ENCODE measurements at places on chromosomes 11 and 22. TPM values are rescaled to one million over a fixed set of nuclear protein-coding genes. Genes with fewer than 3 reads are reported as not detected.

The TIGD3 gene
- 0.12 TPM for total RNA-seq

The RTN4R gene
- 0.16 TPM for total RNA-seq

The TSSK2 gene
- not detected for total RNA-seq

The MS4A7 gene
- not detected for total RNA-seq

The SIPA1 gene
- 32.2 TPM for total RNA-seq

The CNIH2 gene
- 0.16 TPM for total RNA-seq

The CRYBB3 gene
- not detected for total RNA-seq

The PATE4 gene
- not detected for total RNA-seq

The GAL gene
- total RNA-seq, result not detected

The HIRA gene
- 22.7 TPM for total RNA-seq

The BRSK2 gene
- total RNA-seq, result not detected

The AMOTL1 gene
- 70.9 TPM for total RNA-seq

The CSF2RB gene
- total RNA-seq, result not detected

The LGR4 gene
- total RNA-seq, result 55.3 TPM

The SCN4B gene
- total RNA-seq, result under 0.01 TPM

The GSTT2B gene
- 3.3 TPM for total RNA-seq

The CCDC82 gene
- total RNA-seq, result 12.9 TPM

The PRG2 gene
- total RNA-seq, result not detected

The FSHB gene
- total RNA-seq, result not detected

The APBB1 gene
- 75.6 TPM for total RNA-seq

The LRRC10B gene
- not detected for total RNA-seq

The CASP5 gene
- not detected for total RNA-seq

The OR51E2 gene
- total RNA-seq, result not detected

The FLRT1 gene
- under 0.01 TPM for total RNA-seq

The ATL3 gene
- total RNA-seq, result 210 TPM

The MS4A10 gene
- total RNA-seq, result not detected

The MPZL3 gene
- 0.97 TPM for total RNA-seq

The OR5A1 gene
- total RNA-seq, result not detected

The CHRNA10 gene
- 0.85 TPM for total RNA-seq

The ABCC8 gene
- not detected for total RNA-seq

The SNU13 gene
- 60.8 TPM for total RNA-seq
